ENCODE measurements at places on chromosomes 11 and 22. TPM values are rescaled to one million over a fixed set of nuclear protein-coding genes. Genes with fewer than 3 reads are reported as not detected.

Gene FOLR2
- 7.3 TPM for total RNA-seq

Gene RBFOX2
- total RNA-seq: 197 TPM

Gene ACRV1
- total RNA-seq: not detected

Gene SYT8
- not detected for total RNA-seq

Gene PRDM11
- total RNA-seq: 26.4 TPM

Gene RTN4RL2
- 0.12 TPM for total RNA-seq

Gene IZUMO1R
- total RNA-seq: not detected

Gene MFRP
- total RNA-seq: not detected

Data from gastroesophageal sphincter (tissue), 4 donors.